Activated naive CD4-positive, alpha-beta T cell treated with anti-CD3 and anti-CD28 coated beads, Interleukin-2, amount 50 U/mL, for 16 hours (primary cell): ENCODE measurements at places on chromosomes 2 and 18.

- DNase-seq: no peak
Observed at GRCh38 chr2:160096409-160096808, 34.0 kb upstream of the PLA2R1 start.

DNA sequence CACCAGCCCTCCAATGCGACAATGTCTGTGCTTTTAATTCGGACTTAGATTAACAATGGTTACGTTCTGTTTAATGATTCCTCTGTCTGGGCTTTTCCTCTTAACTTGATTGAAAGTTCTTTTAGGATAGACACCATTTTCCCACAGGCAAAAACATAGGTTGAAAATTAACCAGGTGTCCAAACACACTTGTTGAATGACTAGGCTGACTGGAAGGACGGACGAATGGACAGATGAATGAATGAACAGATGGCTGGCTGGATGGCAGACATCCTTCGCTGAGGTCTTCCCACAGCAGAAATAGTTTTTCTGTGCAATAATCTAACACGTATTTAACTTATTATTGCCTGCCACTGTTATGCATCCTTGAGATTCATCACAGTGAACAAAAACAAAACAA, 298.8 kb downstream of the SRBD1 start:
- no peak for DNase-seq

DNA sequence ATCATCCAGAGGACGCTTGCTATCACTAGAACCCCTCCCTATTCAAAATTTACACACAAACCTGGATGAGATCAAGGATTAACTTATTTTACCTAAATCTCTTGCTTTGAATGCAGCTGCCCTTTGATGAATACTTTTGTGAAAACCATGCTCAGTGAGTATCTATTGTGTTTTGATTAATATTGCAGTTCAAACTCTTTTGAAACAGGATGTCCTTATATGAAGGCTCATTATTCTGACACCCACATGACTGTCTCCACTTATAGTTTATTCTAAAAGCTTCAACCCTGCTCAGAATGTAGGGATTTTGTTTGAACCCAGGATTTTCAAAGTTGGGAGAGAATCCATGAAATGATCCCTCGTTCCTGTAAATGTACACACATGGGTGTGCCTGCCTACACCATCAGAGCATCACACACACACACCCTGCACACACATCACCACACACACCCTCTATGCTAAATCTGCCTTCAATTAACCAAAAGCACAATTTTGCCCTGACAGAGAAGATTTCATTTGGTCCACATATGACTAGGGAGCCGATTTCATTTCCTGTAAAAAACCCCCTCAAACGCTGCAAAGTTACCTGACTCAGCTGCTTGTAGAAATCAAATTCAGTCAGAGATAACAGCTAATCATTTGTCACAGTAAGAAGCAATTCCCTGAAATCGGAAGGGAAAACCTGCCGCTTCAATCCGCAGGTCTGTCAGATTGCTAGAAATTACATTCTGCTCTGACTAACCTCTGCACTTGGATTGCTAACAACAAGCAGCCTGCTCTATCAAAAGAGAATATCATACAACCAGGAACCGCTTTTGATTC, 65.2 kb downstream of the ZEB2 start:
- no peak for DNase-seq

DNA sequence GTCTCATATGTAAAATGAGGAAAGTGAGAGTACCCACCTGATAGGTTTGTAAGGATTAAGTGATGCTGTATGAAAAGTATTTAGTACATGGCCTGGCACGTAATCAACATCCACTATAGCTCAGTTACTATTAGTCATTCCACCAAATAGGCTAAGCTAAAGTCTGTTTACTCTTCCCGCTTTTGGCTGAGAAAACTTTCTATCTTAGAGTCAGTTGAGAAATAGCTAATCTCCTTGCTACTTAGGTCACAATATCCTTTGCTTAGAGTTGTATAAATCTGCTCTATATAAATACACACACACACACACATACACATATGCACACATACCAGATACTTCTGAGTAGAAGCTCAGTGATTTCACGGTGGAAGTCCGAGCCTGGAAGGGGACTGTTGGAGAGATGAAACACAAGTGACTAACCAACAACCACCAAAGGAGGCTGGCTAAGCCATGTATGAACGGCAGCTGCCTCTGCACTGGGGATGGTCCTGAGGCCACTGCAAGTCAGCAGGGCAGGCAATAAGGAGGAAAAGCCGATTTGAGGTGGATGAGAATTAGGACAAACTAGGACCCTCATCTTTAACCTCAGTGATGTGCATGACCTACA, 104.6 kb upstream of the EPHA4 start:
- DNase-seq: no peak

- no peak for DNase-seq
Observed at GRCh38 chr2:227932403-227932802, 61.0 kb downstream of the DAW1 start.

GRCh38 chr2:40244675-40245074, 207.2 kb downstream of the SLC8A1 start:
- DNase-seq: no peak

- DNase-seq: no peak
Observed at GRCh38 chr2:190912726-190913125, 32.1 kb downstream of the GLS start.

GRCh38 chr18:50653402-50654093, 93.7 kb downstream of the MAPK4 start:
- DNase-seq: no peak

DNA sequence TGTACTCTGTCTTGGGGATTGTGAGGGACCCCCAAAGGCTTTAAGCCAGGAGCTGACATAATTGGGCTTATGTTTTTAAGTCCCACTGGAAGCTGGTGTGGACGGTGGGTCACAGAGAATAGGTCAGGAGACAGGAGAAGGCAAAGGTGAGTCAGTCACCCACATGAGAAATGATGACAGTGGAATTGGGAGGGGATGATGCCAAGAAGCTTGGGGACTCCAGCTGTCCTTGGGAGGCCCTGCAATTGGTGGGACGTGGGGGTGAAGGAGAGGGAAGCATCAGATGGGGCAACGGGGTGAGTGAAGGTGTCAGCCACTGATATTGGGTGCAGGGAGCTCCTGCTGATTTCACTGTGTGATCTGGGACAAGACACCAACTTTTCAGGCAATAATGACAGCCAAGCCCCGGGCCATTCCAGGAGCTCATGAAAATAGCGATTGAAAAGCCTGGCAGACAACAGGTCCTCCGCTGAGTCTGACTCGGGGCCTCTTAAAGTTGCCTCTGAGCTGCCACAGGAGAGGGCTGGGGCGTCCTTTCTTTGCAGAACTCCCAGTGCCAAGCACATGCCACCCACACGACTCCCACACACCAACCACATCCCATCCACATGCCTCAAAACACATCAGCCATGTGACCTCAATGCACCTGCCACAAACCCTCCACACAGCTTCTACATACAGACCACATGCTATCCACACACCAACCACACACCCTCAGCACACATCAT, 13.4 kb downstream of the TNS1 start:
- DNase-seq: no peak

GRCh38 chr2:191114403-191114886, 36.3 kb downstream of the STAT4 start:
- peak; percentile 34 for DNase-seq

DNA sequence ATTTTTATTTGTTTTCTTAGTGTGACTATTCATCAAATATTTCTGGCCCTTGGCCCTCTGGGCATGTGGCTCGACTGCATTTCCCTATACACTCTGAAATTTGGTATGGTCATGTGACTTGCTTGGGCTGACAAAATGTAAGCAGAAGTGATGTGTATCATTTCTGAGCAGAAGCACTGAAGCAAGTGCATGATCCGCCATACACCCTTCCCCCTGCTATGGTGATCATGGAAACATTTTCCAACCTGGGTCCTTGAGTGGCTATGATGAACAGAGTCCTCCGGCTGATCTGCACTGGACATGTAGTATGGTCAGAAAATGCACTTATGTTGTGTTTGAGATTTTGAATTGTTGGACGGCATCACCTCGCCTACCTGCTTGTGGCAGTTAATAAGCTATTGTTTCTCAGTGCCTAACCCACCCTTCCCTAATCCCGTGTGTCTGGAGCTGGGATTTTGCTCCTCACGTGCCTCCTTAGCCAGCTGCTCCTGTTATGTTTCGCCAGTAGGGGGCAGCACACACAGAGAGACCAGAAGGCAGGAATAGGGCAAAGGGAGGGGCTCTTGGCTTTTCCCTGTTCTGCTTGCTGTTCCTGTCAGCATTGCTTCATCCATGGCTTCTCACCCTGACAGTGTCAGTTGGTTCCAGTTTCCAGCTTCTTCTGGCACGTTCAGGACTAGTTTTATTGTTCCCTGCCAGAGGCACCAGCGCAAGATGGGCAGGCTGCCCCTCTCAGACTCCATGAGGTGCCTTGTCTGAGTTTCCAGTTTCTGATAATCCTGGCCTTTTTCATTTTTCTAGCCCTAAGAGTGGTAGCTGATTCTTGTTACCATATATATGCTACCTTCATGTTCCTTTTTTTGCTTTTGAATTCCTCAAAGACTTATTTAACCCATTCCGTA, 207.4 kb downstream of the ARL6IP6 start:
- peak; percentile 11 for DNase-seq

DNA sequence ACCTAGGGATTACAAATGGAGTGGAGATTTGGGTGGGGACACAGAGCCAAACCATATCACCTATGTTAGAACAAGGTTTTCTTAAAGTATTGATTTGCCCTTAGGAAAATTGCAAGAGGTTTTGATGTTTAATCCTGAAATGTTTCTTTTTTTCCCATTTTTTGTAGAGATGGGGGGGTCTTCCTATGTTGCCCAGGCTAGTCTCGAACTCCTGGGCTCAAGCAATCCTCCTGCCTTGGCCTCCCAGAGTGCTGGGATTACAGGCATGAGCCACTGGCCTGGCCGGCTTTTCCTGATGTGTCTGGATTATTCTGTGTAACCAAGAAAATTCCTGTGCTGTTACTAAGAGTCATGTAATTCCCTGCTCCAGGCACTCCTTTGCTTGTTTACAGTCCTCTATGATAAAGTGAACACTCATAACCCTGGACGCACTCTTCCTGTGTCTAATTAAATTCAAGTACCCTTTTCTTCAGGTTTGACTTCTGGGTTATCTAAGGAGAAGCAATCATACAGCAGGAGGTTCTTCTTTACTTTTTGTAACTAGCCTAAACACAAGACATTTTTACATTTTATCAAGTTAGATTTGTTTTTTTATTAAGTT, 15.0 kb upstream of the CTDP1 start:
- DNase-seq: no peak

- DNase-seq: no peak
Observed at GRCh38 chr2:241185961-241186360, 2.5 kb upstream of the ANO7 start.

DNA sequence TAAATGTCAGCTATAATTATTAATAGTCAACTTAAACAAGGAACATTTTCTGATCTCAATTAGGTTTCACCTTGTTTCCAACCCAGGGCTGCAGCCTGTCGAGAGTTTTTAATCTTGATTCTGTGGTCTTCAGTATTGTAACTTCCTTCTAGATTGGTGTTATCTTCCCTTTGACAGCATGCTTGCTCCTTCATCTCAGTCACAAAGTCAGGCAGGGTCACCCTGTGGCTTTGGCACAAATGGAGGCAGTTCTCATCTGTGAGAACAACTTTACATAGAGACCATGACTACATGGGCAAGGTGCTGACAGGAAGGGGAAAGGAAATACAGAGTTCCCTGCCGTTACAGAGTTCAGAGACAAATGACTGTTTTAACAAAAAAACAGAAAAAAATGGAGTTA, 50.5 kb downstream of the HNRNPLL start:
- DNase-seq: no peak

GRCh38 chr18:46224181-46224775, 120.1 kb downstream of the HAUS1 start:
- DNase-seq: no peak

GRCh38 chr18:27595113-27595838, 410.2 kb upstream of the CHST9 start:
- DNase-seq: no peak

GRCh38 chr2:12930391-12930790, 213.7 kb downstream of the TRIB2 start:
- no peak for DNase-seq

DNA sequence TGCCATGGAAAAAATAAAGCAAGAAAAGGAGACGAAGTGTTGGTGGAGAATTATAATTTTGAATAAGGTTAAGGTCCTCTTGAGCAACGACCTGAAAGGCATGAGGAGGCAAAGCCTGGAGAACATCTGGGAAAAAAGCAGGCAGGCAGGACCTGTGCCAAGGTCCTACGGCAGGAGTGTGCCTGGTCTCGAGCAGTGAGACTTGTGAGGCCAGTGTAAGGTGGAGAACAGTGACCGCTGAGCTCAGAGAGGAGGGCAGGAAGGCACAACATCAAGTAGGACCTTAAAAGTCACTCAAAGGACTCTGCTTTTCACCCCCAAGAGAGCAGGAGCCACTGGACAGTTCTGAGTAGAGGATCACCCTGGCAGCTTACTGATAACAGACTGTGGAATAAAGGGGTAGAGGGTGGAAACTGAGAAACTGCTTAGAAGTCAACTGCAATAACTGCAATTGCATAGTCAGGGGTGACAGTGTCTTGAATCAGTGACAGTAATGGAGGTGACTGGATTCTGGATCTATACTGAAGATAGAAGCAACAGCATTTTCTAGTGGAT, 3.5 kb downstream of the NOL10 start:
- DNase-seq: no peak

DNA sequence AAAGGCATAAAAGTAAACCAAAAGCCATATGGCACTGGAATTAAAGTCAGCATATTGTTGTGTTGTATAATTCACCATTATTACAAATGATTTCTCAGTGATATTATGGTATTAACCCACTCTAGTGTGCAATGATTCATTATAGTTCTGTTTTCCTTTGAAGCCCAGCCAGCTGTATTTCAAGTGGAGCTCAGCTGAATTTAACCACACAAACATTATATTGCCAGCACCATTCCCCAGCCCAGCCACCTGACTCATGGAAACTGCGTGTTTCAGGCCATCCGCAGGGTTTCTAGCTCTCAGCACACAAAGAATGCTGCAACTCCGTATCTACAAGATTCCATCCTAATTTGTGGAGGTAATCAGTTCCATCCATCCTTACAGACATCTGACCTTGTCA, 166.8 kb upstream of the CHAC2 start:
- no peak for DNase-seq

DNA sequence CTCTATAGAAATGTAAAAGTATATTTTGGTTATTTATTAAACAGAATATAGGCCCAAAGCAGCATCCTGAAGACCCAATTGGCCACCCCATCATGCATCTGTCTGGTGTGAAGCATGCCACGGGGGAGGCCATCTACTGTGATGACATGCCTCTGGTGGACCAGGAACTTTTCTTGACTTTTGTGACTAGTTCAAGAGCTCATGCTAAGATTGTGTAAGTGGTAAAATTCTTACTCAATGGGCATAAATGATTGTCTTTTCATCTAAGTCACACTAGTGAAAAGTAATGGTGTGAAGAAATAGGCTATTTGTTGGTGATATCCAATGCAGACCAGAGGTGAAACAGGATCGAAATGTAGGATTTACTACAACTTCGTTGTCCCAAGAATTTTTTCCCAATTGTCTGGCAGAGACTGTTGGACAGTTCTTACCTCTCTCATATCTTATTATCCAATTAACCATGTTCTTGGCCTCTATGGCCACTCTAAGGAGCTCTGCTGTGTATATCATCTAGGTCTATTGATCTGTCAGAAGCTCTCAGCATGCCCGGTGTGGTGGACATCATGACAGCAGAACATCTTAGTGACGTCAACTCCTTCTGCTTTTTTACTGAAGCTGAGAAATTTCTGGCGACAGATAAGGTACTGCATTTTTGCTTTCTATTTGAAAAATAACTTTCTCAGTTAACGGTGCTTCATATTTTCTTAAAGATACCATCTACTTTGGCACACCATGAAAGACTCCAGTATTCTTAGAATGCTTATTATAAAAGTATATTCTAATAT, 35.0 kb downstream of the AOX1 start:
- DNase-seq: no peak
